CD4-positive, alpha-beta T cell treated with Interferon gamma for 1 hour (primary cell): ENCODE measurements at places on chromosomes 3 and 15.

DNA sequence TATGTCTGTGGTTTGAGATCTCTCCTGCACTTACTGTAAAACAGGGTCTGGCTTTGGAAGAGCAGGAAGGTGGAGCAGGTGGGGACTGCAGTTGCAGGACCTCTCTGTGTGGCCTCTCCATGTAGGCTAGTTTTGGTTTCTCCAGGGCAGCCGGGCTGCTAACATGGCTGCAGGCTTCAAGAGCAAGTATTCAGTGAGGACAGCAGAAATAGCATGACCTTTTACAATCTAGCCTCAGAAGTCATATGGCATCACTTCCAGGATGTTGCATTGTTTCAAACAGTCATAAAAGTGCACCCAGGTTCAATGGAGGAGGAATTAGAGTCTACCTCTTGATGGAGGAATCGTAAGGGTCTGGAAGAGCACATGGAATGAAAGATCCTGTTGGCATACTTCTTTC, 728.7 kb downstream of the NTRK3 start:
- no peak for DNase-seq

GRCh38 chr3:46998121-46998851, 18.8 kb downstream of the NBEAL2 start:
- peak; percentile 71 for DNase-seq

DNA sequence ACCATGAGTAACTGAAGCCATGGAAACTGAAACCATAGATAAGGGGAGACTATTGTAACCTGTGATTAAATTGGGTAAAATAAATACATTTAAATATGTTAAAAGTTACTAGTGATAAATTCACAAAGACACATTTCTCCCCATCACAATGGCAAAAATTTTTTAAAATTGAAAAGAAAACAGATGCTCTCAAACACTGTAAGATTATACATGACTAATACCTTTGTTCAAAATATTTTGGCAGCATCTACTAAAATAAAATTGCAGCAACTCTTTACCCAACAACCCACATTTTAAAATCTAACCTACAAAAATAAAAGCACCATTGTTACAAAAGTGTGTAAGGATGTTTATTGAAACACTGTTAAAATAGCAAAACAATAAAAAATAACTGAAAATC, 93.3 kb downstream of the CLASP2 start:
- DNase-seq = no peak

GRCh38 chr3:67875338-67875737, 220.9 kb upstream of the SUCLG2 start:
- DNase-seq = no peak

- peak; percentile 24 for DNase-seq
These were observed 780 bp downstream of the TIPARP start for GRCh38 chr3:156674911-156675829.

DNA sequence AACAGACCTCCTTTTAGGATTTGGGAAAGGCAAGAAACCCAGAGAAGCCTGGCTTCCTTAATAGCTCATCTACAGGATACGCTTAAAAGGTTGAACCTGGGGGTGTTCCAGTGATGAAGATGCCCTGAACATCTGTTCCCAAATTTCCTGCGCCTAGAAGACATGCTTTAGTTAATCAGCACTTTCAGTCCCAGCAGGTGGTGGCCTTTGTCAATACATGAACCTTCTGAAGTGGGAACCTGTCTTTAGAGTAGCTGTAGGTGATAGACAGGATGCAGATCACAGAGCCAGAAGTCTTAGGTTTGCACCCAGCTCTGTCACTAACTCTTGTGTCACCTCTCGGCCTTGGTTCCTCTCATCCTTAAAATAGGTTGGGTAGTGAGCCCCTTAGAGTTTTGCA, 149.7 kb upstream of the SYNPR start:
- DNase-seq = no peak

DNA sequence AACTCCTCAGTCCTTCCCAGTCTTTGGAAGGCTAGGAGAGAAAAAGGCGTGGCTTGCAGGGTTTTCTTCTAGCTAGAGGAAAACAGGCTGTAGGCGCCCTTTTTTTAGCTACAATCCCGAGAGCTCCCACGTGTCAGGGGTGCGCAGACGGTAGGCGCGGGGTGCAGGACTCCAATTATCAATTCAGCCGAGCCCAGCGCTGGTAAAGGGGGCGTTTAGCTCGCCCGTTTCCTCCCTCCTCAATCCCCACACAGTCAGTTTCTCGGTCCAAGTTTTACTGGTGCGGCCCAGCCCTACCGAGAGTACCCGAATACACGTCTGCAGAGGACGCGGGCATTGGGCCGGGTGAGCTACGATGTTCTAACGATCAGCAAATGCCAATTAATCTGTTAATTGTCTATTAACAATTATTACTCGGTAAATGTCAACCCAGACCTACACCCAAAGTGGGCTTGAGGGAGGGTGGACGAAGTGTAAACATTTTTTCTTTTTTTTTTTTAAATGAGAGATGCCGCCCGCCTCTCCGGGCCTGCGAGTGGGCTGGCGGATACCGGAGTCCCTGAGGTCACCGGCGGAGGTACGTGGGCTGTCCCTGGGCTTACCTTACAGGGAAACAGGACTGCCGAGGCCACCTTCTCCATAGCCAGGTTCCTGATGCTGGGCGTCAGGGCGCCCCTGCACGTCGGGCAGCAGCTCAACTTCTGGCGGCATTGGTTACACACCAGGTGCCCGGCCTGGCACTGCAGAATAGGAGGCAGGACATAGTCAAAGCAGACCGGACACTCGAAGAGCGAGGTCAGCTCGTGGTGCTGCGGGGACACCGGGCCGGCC, 923 bp downstream of the SIAH2 start:
- DNase-seq = peak; percentile 14

- no peak for DNase-seq
These were observed 86.0 kb downstream of the CPNE4 start for GRCh38 chr3:131948806-131949205.

GRCh38 chr3:104629038-104629437, 737.7 kb upstream of the ALCAM start:
- no peak for DNase-seq

DNA sequence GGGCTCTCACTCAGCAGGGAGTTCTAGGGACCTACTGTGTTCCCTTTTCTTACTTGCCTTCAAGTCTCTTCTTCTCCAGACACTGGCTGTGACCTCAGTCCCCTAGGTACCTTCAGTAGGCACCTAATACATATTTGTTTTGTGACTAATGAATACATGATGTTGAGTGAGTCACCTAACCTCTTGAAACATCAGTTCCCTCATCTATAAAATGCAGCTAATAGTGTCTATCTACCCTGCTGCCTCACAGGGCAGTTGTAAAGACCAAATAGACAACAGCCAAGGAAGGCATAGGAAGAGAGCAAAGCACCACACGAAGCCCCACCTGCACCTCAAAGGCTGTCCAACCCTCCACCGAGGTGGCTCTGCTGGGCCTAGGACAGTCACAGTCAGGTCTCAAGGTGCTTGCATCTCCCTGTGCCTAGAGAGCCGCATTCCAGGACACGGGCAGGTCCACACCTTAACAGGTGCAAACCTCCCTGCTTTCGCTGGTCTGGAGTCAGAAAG, 29.1 kb downstream of the DAPK2 start:
- DNase-seq = no peak

DNA sequence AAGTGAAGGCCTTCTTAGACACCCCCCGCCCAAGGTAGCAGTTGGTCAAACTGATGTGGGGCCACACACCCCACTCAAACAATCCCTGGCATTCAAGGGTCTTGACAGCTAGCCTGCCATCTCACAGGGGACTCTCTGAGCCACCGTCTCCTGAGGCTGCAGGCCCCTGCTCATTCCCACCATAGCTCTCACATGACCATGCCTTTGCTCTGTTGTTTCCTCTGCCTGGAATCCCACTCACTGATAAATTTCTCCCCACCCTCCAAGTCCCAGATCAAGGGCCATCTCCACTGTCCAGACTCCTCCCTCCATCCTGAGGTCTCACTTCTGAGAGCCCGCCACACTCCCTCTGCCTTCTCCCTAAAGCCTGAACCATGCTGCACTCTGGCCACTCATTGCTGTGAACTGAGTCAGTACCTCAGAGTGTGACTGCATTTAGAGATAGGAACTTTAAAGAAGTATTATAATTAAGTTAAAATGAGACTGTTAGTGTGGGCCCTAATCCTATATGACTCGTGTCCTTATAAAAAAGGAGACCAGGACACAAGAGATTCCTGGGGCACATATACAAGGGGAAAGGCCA, 10.0 kb downstream of the WNT7A start:
- no peak for DNase-seq

DNA sequence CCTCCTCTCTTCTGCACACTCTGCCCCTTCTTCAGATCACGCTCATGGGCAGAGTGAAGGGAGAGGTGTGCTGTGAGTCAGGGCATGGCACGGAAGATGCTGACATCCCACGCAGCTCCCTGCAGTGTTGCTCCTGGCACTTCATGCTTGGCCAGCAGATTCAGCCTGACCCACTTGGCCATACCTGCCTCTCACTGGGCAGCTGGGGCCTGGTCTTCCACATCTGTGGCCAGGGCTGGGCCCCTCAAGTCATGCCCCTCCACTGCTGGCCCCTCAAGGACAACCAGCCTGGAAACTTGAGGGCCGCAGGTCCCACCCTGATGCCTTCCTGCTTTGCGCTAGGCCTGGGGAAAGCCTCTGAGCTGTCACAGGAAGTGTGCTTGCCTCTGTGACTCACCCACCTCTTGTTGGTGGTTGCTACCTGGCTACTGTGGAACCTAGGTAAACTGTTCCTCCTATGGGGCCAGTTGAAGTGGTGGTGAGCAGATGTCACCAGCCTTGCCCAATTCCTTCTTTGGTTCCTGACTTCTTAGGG, 48.7 kb downstream of the BSN start:
- peak; percentile 35 for DNase-seq

- DNase-seq = no peak
These were observed 753 bp upstream of the FES start for GRCh38 chr15:90883526-90883975.

DNA sequence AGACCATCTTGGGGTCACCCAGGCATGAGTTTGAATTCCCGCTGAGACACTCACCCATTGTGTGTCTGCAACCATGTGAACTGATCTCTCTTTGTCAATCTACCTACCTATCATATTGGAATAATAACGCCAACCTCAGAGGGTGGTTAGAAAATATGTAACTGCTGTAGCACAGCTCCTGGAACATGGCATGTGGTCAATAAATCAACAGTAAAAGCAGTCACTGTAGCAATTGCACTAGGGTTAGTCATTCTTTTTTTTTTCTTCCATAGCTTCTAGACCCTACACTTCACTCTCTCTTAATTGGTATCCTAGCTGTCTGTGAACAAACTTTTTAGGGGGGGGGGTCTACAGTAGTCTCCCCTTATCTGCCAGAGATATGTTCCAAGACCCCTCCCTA, 64.2 kb upstream of the SLCO2A1 start:
- no peak for DNase-seq

GRCh38 chr3:154129625-154130024, 8.4 kb downstream of the ARHGEF26 start:
- DNase-seq = no peak

GRCh38 chr15:60301024-60301423, 96.8 kb downstream of the ANXA2 start:
- DNase-seq = no peak

DNA sequence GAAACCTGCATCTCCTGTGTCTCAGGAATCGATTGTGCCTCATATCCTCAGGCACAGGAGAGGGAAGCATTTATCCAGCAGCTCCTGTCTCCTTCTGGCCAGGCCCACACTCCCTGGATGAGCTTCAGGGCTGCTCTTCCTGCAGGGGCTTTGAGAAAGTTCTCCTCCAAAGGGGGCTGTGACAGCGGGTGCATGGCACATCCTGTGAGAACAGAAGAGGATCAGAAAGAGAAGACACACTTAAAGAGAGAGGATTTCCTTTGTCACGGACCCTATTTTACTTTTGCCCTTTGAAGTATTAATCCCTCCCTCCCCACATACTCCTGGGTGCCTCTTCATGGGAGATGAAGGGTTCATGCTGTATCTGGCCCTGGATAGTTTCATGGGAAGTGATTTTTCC, 46.0 kb downstream of the MFSD1 start:
- no peak for DNase-seq

- DNase-seq = no peak
These were observed 3.3 kb upstream of the PSMD2 start for GRCh38 chr3:184295771-184296170.

GRCh38 chr15:41933326-41933725, 39.0 kb downstream of the EHD4 start:
- no peak for DNase-seq

- DNase-seq = no peak
These were observed 19.4 kb upstream of the PRR20G start for GRCh38 chr3:127307112-127307835.

- DNase-seq = no peak
These were observed 104.7 kb upstream of the VEPH1 start for GRCh38 chr3:157607826-157608405.

- no peak for DNase-seq
These were observed 10.7 kb downstream of the TRAIP start for GRCh38 chr3:49845694-49846093.

GRCh38 chr3:26246901-26247300, 375.7 kb upstream of the LRRC3B start:
- no peak for DNase-seq

GRCh38 chr15:25435474-25436243, 3.2 kb downstream of the UBE3A start:
- no peak for DNase-seq

GRCh38 chr3:15303728-15304127, 28.7 kb downstream of the SH3BP5 start:
- no peak for DNase-seq

GRCh38 chr3:141835557-141836229, 40.8 kb upstream of the ATP1B3 start:
- no peak for DNase-seq

DNA sequence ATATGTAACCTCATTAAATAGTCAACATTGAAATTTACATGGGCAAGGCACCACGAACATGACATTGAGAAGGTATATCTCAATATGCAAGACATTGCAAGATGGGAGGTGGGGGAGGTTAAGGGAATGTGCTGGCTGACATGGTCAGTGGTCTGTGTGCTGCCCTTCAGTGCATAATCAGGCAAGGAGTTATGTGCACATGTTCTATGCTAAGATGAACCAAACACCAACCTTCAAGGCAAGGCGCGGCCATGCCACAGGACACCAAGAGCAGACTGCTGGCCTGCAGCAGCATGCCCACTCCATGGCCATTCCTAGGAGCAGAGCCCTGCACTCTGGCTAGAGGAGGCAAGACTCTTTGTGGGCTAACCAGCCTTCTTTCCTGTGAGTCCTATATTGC, 40.9 kb upstream of the TSPAN3 start:
- DNase-seq = no peak

GRCh38 chr15:58241872-58242271, 103.7 kb downstream of the AQP9 start:
- DNase-seq = no peak

GRCh38 chr15:42087460-42087859, 6.9 kb downstream of the PLA2G4D start:
- DNase-seq = no peak

DNA sequence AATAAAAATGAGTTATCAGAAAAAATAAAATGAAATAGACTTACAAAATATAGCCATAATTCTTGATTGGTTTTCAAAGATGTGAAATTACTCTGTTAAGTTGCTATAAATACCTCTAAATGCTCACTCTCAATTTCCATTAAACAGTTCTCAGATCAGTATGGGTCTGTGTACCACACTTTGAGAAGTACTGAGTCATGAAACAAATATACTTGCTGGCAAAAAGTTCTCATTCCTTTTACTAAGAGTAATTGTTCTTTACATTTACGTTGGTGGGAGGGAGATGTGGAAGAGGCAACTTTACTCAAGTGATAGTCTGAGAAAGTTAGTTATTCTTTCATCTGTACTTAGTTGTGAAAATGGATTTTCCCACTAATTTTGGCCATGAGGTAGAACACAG, 96.3 kb downstream of the ZNF385D start:
- no peak for DNase-seq
